ENCODE measurements at places on chromosomes 1 and 21. TPM values are rescaled to one million over a fixed set of nuclear protein-coding genes. Genes with fewer than 3 reads are reported as not detected.

DNA sequence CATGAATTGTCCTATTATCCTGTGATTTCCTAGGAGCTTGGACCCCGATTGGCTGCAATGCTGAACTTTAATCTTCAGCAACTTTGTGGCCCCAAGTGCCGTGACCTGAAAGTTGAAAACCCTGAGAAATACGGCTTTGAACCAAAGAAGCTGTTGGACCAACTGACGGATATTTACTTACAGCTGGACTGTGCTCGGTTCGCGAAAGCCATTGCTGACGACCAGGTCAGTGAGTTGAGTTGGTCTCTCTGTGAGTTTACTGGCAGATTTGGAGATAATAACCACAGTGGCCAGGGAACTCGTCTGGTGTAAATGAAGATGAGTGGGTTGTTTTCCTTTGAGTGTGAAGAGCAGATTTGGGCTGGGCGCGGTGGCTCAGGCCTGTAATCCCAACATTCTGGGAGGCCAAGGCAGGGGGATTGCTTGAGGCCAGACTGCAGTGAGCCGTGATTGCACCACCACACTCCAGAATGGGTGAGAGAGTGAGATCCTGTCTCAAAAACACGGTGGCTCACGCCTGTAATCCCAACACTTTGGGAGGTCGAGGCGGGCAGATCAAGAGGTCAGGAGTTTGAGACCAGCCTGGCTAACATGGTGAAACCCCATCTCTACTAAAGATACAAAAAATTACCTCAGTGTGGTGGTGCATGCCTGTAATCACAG is 39.1 kb upstream of the KIF1B start:
- no peak for DNase-seq
- no peak overlapping the region for H3K27ac ChIP-seq
- peaks cover 48% of the 10 kb centered on the region for H3K36me3 ChIP-seq
- H3K4me3 ChIP-seq, result no peak overlapping the region
- H3K4me1 ChIP-seq, result no peaks in the 10 kb centered on the region

The ETNK2 gene
- total RNA-seq, result 6.8 TPM

DNA sequence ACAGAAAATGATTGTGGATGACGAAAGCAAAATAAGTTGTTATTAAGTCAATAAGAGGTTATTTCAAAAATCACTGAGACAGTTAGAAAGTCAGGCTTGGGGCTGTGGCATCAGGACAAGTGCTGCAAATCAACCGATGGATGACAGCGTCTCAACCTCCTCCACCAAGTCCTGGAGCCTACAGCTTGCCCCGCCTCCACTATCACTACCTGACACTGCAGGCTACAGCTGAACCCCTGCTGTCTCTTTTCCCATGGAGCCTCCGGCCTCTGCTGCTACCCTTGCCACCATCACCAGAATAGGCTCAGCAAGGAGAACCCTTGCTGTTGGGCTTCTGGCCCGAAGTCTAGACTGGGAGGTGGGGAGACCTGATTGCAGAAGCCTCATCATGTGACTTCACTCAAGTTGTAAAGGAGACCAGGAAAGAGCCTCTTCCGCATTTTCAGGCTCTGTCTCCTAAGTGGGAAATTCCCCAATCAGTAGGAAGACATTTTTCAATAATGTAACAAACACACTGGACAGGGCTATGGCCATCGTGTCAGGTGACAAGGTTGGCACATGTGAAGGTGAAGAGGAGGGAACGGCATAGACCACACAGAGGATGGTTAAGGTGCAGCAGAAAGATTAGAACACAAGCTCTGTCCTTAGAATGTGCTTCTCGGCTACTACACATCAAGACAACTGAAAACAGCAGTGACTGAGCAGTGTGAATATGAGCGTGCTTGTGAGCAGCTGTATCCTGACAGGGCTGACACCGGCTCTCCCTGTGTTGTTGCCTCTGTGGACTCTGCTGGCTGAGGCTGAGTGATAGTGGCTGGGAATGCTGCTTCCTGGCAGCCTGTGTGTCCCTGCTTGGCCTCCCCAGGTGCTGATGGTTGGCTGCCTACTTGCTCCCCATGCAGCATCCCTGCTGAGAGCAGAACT is 660.7 kb downstream of the PTPRU start:
- H3K27ac ChIP-seq, result no peak overlapping the region
- H3K27me3 ChIP-seq, result peaks cover 45% of the 10 kb centered on the region
- no peaks in the 10 kb centered on the region for H3K36me3 ChIP-seq
- no peak for DNase-seq

The WNT3A gene
- total RNA-seq, result not detected

GRCh38 chr1:235867903-235868469 is 1.3 kb upstream of the LYST start:
- H3K36me3 ChIP-seq, result no peaks in the 10 kb centered on the region
- peak overlapping the region; percentile 98 for H3K4me3 ChIP-seq
- peaks cover 21% of the 10 kb centered on the region for H3K4me1 ChIP-seq

The ST6GALNAC3 gene
- 1.9 TPM for total RNA-seq

DNA sequence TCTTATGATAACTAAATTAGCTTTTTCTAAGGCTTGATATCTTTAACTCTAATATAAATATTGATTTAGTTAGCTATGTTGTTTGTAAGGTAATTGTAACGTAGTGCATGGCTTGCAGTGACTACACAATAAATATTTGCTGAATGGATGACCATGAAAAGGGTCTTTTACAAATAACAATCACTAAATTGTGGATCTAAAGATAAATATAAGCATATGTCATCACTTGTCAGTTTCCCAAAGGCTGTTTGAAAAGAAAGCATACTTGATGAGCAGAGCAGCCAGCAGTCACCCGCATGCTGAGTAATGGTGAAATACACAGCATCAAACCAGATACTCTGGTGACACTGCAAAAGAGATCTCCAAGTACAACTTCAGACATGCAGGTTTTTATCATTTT is 92.5 kb upstream of the FMN2 start:
- no peak for DNase-seq
- peaks cover 60% of the 10 kb centered on the region for H3K27me3 ChIP-seq
- no peak overlapping the region for H3K27ac ChIP-seq

GRCh38 chr1:198499588-198499987 is 40.9 kb downstream of the ATP6V1G3 start:
- DNase-seq, result no peak
- no peaks in the 10 kb centered on the region for H3K27me3 ChIP-seq
- no peaks in the 10 kb centered on the region for H3K36me3 ChIP-seq
- no peak overlapping the region for H3K4me3 ChIP-seq
- no peak overlapping the region for H3K27ac ChIP-seq
- no peaks in the 10 kb centered on the region for H3K4me1 ChIP-seq

DNA sequence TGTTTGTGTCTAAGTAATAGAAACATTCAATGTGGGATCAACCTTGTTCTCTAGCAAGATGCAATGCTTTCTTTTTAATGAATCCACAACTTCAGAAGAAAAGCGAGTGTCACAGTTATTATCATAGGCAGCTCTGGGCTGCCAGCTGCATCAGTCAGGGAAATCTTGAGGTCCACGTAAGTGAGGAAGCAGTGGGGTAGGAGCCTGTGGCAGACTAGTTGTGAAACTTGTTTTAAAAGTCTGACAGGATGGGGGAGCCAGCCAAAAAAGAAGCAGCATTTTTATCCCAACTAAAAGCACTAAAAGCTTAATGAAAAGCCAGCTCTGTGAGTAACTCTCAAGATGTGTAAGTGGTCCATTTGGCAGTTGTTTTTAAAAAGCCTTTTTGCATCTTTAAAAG is 113.1 kb downstream of the ZNF326 start:
- no peak overlapping the region for H3K27ac ChIP-seq
- no peaks in the 10 kb centered on the region for H3K4me1 ChIP-seq
- no peaks in the 10 kb centered on the region for H3K36me3 ChIP-seq
- no peak for DNase-seq
- peaks cover 14% of the 10 kb centered on the region for H3K27me3 ChIP-seq

DNA sequence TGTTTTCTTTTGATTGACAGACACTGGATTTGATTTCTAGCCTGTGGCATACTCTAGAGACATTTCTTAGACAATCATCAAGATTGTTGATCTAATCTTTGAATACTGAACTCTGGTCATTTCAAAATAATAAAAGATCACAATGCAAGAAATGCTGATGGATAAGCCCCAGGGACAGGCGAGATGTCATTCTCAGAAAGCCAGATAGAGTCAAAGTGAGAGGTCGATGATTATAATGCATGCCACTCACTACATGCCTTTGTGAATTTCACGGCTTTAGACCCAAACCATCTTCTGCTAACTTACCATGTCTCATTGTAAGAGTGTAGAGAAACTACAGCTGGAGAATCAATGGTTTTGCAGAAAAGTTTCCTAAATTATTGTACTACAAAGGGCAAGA is 257.1 kb downstream of the DYRK1A start:
- no peaks in the 10 kb centered on the region for H3K27me3 ChIP-seq
- H3K27ac ChIP-seq, result no peak overlapping the region
- no peak for DNase-seq
- H3K4me3 ChIP-seq, result no peak overlapping the region
- no peaks in the 10 kb centered on the region for H3K4me1 ChIP-seq
- no peaks in the 10 kb centered on the region for H3K36me3 ChIP-seq

DNA sequence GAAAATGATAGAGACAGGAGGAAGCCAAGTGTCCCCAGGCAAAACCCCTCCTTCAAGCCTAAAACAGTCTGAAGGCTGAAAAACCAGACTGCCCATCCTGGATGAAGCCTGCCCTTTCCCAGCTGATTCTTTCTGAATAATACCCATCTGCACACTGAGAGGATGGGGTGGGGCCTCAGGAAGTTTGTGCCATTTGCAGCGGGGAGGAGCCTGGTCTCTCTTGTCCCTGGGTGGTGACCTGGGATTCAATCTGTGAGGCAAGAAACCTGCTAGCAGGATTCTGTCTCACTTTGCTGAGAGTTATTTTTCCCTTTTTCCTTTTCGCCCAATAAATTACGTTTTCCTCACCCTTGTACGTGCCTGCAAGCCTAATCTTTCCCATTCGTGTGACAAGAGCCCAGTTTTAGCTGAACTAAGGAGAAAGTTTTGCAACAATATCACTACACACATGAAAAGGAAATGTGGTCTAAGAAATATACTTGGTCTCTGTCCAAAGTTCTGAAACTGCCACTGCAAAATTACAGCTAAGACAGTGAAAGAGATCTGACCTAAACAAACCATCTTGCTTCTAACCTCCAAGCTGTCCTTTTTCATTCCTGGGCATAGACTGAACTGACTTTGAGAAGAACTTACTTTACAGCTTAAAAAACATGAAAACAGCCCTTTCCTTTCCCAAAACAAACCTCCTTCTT is 105.0 kb downstream of the COP1 start:
- DNase-seq, result no peak
- H3K4me3 ChIP-seq, result no peak overlapping the region
- no peaks in the 10 kb centered on the region for H3K4me1 ChIP-seq
- H3K27me3 ChIP-seq, result no peaks in the 10 kb centered on the region
- no peak overlapping the region for H3K27ac ChIP-seq

DNA sequence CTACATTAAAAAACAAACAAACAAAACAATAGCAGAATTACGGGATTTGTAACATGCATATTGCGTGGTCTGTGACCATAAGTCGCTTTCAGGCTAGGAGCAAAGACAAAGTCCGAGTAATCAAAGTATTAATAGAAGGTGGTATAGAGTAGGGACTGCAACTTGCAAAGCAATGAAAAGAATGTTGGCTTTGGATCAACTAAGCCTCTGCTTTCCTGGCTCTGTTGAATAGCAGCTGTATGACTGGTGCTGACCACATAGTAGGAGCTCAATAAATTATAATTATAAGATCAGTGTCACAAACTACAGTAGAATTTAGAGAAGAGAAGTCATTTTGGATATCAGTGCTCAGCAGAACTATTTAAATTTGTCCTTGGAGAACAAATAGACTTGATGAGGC is 586.4 kb downstream of the DPYD start:
- DNase-seq, result no peak
- H3K4me3 ChIP-seq, result no peak overlapping the region
- no peaks in the 10 kb centered on the region for H3K27me3 ChIP-seq

DNA sequence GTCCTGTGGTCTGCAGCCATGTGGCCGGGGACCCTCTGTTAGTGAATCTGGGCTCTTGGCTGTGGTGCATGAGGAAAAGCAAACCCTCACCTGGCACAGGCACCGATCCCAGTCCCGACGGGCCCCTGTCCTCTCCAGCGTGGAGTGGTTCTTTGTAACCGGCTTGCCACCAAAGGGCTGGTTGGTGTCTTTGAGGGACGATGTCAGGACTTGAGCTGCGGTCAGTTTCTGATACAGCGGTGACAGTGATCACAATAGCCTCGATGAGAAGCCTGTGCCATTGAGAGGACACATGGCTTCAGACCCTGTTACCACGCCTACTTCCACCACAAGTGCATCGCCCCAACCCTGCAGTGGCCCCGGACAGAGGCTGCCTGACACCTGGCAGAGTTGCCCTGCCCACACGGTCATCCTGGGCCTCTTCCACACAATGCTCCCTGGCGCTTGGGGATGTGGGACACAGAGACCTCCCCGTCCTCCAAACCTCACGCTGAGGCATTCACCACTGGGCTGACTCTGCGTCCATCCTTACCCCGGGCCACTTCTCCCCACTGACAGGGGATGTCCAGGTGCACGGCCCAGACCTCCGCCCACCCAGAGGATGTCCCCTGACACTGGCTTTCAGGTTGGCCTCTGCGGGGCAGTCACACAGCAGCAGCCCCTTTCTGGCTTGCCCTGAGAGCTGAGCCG is 18.8 kb upstream of the ACTRT2 start:
- H3K36me3 ChIP-seq, result no peaks in the 10 kb centered on the region
- peaks cover 17% of the 10 kb centered on the region for H3K27me3 ChIP-seq
- no peak overlapping the region for H3K27ac ChIP-seq
- H3K4me1 ChIP-seq, result no peaks in the 10 kb centered on the region
- no peak overlapping the region for H3K4me3 ChIP-seq

- H3K27me3 ChIP-seq, result no peaks in the 10 kb centered on the region
- peaks cover 11% of the 10 kb centered on the region for H3K4me1 ChIP-seq
- no peaks in the 10 kb centered on the region for H3K36me3 ChIP-seq
- DNase-seq, result no peak
- H3K27ac ChIP-seq, result no peak overlapping the region
- H3K4me3 ChIP-seq, result no peak overlapping the region
Measured at GRCh38 chr1:87451229-87451920, 122.7 kb downstream of the LMO4 start.

DNA sequence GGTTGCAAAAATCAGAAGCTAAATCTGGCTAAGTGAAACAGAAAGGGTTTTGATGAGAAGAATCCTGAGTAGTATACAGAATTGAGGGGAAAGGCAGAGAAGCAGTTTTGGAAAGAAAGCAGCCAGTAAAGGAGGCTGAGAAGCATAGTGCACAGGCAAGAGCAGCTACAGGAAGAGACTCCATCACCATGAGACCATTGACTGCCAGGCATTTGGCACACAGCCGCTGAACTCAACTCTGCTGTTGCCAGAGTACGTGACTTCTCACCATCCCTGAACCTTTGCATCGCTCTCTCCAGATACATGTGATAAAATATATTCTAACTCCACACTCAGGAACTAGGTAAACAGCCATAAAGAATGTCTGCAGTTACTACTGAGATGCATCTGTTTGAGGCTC is 128.3 kb upstream of the C1orf21 start:
- H3K4me1 ChIP-seq, result no peaks in the 10 kb centered on the region
- H3K4me3 ChIP-seq, result no peak overlapping the region
- H3K36me3 ChIP-seq, result no peaks in the 10 kb centered on the region
- DNase-seq, result no peak
- no peak overlapping the region for H3K27ac ChIP-seq

The ADGRL4 gene
- total RNA-seq, result 8.4 TPM

The ADPRS gene
- total RNA-seq, result 24.3 TPM

The CSF1 gene
- total RNA-seq, result 54.0 TPM

Data from sigmoid colon (tissue), 7 donors.